Fibroblast of skin of right biceps (primary cell): ENCODE measurements at places on chromosomes 7 and 10.

- DNase-seq = no peak
These were observed 11.7 kb downstream of the SAMD8 start for GRCh38 chr10:75123088-75123682.

DNA sequence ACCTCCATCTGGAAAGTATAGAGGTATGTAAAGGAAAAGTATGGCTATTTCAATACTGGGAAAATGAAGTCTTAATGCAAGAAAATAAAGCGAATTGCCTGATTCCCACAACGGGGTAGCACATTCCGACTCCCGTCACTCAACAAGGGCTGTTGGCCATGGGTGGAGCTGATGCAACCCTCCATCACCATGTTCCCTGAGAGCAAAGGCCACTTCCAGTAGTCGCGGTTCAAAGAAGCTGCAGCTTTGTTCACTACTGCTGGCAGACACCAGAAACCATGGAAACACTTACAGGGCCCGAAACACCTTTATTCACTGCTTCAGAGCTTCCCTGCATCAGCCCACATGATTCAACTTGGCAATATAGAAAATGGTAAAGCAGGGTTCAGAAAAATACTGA is 44.0 kb downstream of the TMEM26 start:
- no peak for DNase-seq

- DNase-seq = no peak
These were observed 26.0 kb upstream of the ZNF273 start for GRCh38 chr7:64876792-64877713.

DNA sequence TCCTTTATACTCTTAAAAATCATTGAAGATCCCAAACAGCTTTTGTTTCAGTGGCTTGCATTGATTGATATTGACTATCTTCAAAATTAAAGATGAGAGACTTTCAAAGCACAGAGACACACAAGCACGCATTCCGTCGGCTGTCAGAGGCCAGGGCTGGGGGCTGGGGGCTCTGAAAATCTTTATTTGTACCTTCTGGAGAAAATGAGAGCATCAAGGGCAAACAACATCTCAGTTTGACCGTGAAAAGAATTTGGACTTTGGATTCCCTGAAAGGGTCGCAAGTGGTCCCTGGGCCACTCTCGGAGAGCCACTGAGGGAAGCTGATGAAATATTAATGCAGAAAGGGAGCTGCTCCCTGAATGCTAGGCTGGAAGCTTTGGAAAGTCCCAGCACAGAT is 96.4 kb downstream of the CHST15 start:
- DNase-seq = no peak
